Tibial nerve (tissue), 4 donors: ENCODE measurements at places on chromosomes 12 and 14.

GRCh38 chr12:111093428-111094142 is 173.2 kb upstream of the MYL2 start:
- no peak for DNase-seq

DNA sequence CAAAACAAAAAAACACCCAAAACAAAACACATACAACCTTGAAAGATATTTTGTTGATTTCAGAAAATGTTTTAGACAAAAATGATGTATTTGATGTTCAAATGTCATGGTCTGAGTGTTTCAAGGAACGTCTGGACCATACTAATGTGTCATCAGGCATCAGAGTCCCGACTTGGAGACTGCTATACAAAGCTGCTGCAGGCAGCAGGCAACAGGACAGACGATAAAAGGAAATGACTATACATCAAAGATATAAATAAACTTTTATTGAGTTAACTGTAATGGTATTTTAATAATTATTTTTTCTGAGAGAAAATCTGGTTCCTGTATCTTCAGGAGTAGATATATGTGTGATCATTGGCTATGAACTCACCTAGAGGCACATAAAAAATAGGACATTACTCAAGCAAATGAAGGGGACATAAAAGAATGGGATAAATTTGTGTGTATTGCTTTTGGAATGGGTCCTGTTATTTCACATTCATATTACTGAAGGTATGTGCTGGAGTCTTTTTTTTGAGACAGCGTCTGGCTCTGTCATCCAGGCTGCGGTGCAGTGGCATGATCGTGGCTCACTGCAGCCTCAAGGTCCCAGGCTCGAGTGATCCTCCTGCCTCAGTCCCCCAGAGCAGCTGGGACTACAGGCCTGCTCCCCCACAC is 87.3 kb upstream of the HECTD1 start:
- no peak for DNase-seq

DNA sequence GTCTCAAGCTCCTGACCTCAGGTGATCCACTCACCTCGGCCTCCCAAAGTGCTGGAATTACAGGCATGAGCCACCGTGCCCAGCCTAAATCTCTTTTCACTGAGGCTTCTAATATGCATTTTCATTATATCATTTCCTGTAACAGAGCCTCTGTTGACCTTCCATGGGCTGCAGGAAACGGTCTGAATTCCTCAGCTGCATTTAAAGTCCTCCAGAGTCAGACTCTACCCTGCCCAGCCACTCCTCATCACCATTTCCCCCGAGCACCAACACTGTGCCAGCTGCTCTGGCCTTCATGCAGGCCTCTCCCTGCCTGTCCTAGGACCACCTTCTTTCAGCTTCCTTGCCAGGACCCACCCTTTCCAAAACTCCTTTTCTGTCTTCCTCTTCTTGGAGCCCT is 9.8 kb upstream of the NFKBIA start:
- DNase-seq: no peak

- DNase-seq: no peak
Measured at GRCh38 chr12:632102-632696, 31.0 kb downstream of the NINJ2 start.

GRCh38 chr14:77485256-77485655 is 13.4 kb downstream of the ISM2 start:
- DNase-seq: no peak

DNA sequence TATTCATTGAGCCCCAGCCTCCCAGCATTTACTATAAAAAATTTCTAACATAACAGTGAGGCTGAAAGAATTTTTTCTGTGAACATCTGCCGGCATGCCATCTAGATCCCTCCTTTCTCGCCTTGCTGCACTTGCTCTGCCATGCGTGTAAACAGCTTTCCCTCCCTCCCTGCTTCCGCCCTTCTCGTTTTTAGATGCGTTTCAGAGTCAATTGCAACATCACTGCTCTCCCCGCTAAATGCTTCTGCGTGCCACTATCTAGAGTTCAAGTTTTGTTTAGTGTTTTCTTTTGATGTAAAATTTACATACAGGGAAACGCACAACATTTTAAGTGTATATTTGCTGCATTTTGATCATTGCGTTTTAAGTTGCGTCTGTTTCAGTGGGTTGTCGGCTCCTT is 83.6 kb downstream of the CCDC92 start:
- no peak for DNase-seq

GRCh38 chr14:66117600-66117999 is 368.6 kb upstream of the CCDC196 start:
- no peak for DNase-seq

DNA sequence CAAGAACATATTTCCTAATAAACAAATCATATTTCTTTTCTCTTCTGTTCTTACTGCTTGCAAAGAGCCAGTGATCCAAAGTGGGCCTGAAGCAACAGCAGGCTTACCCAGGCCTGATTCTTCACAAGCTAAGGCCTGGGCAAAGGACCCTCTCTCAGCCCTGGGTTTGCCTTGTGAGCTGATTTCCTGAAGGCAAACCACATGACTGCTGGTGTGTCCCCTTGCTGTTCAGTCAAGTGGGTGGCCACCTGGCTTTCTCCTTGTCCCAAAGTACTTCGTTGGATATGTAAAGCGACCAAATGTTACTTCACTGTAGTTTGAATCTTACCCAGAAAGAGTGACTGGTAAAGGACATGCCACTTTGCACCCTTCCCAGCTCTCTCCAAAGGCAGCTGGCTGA is 392.9 kb downstream of the ZFP36L1 start:
- DNase-seq: no peak

DNA sequence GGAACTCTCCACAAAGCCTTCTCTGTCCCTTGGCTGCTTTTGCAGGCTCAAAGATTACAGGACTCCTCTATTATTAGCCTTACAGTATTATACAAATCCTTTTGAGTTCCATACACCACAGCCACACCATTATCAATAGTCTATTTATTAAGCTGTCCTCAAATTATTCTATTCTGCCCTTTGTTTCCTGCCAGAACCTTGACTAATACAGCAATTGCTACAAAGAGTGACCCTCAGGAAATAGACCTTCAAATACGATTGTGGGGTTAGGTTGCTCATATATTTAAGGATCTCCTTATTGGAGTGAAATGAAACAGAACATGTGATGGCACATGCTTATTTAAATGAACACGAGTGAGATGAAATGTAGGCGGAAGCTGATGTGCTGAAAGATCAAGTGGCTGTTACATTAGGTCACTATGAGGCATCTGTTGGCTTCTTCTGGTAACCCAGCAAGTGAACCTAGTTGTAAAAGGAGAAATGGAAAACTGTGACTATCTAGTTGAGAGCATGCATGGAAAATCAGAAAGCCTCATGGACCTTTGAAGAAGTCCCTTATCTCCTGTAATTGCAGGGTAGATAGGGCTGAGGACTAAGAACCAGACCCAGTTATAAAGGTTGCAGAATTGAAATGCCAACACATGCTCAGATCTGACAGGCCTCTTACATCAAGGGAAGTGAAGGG is 75.5 kb downstream of the AVPR1A start:
- DNase-seq: no peak

DNA sequence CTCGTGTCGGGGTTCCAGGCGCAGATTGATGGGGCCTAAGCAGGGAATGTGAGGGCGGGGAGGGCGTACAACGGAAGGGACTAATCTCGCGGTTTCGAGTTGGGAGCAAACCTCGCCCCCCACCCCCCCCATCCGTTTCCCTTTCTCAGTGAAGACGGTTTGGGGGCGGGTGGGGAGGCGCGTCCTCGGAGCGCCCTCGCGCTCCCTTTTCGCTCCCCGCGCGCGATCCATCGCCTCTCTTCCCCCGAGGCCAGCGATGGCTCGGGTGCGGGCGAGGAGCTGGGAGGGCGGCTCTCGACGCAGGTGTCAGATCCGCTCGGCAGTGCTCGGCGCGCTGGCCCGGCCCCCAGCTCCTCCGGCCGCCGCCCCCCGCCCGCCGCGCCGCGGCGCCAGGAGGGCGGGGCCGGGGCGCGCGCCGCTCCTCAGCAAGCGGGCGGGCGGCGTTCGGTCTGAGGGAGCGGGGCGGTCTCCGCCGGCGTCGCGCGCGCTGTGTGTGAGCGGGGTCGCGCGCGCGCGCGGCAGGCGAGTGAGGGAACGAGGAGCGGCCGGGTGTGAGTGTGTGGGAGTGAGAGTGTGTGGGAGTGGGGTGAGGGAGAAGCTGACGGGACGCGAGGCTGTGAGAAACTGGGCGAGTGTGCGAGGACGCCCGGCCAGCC is at the start of gene RIMKLB:
RIMKLB (plus strand) TSS at position 516 of the 656 bp plus-strand sequence. CDS start 15,876 bp downstream, outside the sequence.
- DNase-seq: peak; percentile 79

DNA sequence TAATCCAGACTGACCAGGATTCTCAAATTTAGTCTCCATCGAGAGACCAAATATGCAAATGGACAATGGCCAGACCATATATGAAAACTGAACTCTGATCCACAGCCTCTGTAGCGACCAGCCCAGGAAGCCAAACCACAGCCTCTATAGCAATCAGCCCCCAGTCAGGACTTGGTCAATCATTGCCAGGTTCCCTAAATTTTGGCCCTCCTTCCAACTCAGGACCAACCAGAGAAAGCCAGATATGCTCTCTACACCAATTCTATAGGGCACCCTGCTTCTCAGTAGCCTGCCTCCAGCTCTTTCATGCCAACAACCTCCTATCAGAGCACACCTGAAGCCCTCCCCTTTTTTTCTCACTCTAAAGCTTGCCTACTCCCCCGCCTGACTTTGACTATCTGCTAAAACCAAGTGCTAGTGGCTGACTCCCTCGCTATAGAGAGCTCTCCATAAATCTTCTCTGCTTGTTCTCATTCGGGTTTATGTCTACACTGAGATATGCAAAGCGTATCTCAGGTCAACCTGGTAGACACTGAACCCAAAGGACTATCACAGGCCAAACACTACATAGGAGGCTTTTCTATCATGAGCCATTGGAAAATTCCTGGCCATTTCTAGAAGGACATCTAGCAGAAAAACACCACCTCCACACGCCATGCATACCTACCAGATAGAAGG is 110.5 kb upstream of the FUT8 start:
- DNase-seq: no peak
